ENCODE measurements at places on chromosomes 16 and 17.

DNA sequence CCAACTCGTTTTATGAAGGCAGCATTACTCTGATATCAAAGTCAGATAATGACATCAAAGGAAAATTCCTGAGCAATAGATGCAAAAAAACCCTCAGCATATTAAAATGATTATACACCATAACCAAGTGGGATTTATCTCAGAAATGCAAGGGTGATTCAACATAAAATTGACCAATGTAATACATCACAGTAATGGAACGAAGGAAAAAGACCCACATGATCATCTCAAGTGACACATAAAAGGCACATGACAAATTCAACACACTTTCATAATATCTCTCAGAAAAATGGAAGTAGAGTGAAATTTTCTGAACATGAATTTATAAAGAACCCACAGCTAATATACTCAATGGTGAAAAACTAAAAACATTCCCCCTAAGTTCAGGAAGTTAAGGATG lies 118.8 kb downstream of the ITFG1 start:
- DNase-seq = no peak

DNA sequence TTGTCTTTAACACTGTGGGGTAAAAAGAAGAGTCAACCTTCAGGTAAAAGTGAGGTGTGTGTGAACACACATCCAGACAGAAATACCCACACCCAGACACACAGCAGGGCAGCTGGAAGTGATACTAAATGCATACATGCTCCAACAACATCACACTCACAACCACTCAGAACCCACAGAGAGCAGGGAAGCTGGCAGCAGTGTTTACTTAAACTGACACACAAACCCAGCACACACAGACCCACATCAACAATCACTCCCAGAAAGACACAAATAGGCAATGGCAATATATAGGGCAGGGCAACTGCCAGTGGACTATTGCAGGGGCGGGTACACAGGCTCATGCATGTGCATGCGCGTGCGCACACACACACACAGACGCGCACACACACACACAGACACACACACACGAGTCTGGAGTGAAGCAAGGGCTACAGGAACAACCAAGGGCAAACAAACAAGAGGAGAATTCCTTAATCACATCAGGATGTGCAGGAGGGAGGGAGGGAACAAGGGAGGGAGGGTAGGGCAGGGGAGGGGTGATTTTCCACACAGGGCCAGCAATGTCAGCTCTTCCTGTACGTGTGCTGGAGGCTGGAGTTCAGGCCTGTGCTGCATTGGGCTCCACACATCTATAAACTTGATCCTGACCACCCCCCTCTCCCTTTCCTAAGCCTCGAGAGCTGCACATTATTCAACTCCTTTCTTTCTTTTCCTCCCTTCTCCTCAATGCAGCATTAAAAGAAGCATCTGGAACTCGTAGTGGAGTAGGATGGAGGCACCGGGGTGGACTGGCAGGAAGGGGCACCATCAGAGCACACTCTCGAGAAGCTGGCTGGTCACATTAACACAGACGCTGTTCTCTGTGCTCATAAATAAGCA lies 30.1 kb downstream of the HIC1 start:
- DNase-seq = no peak

DNA sequence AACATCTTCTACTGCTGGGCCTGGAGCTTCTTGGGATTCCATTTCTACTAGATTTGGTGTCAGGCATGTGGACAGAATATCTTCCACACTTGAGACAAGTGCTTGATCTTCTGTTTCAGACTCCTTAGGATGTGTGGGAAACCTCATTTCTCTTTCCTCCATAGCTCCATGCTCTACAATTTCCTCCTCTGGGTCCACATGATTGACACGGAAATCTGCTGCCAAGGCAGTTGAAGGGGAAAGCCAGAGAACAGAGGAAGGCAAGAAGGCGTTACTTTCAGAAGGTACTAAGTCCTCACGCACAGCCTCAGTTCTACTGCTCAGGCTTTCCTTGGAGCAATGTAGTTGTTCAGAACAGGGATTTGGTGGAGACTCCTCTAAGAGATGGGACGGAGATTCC lies 6.6 kb downstream of the SPAG5 start:
- DNase-seq = no peak

DNA sequence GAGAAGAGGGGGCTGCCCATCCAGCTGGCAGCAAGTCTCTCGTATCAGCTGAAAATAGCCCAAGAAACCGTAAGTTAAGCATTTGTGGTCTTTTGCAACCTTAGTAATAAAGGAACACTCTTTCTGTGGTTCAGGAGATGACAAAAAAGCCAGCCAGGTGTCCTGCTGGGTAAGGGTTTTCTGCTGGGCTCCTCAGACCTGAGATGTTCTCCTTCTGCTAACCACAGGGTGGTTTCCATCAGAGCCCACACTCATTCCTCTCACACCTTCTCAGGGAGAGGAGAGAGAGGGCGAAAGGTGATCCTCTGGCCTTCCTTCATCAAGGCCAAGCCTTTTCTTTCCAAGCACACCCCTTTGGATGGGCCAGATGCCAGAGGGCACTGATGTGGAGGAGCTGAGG lies 70.7 kb downstream of the TEX14 start:
- no peak for DNase-seq

DNA sequence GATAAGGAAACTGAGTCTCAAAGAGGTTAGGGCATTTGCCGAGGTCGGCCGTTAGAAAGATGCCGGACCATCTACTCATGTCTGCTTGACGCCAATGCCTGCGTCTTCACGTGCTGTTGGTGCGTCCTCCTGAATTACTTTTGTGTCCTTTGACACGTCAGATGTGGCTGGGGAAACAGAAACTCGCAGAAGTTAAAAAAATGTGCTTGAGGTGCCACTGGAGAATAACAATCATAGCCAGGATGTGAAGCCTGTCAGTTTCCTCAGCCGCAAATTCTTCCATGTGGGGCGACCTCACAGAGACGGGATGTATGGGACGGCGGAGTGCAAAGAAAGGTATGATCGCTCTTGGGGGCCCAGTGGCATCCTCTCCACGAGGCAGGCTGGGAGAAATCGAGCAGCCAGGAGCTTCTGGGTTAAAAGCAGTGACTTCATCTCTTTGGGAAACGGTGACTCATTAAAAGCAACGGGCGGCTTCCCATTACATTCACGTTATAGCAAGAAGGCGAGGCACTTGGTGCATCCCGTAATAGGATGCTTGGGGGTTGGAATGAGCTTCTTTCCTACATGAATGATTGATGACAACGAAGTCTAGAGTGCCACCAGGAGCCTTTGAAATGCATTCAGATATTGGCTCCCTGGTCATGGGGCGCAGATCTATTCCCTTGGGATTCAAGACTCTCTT lies 67.8 kb downstream of the BMERB1 start:
- DNase-seq = no peak

- peak; percentile 37 for DNase-seq
Measured at GRCh38 chr17:9389111-9389527, 186.5 kb downstream of the STX8 start.

All from SK-MEL-5 (cell line).